Motor neuron (in vitro differentiated cells): ENCODE measurements at places on chromosomes 3 and 15. TPM values are rescaled to one million over a fixed set of nuclear protein-coding genes. Genes with fewer than 3 reads are reported as not detected.

The ITIH1 gene
- total RNA-seq: 0.38 and 0.50 TPM in 2 replicates

The C2CD4A gene
- total RNA-seq: 0.15 and 0.50 TPM in 2 replicates

The ANKRD34C gene
- total RNA-seq: 0.10 TPM in 1 of 2 replicates, not detected in the other

The CPN2 gene
- total RNA-seq: 0.47 and 0.73 TPM in 2 replicates

The GRK7 gene
- 0.05 and 0.13 TPM in 2 replicates for total RNA-seq

The AMIGO3 gene
- total RNA-seq: 2.8 and 3.3 TPM in 2 replicates

The CFAP161 gene
- total RNA-seq: 0.14 and 0.19 TPM in 2 replicates

The GOLGA8T gene
- total RNA-seq: 0.51 TPM in 1 of 2 replicates, not detected in the other

The COLQ gene
- total RNA-seq: 1.6 and 2.8 TPM in 2 replicates

The RAB6B gene
- 31.5 and 32.8 TPM in 2 replicates for total RNA-seq

The CYP1A1 gene
- 0.73 and 0.83 TPM in 2 replicates for total RNA-seq

The RPS17 gene
- total RNA-seq: 5,439 and 5,525 TPM in 2 replicates

The CPEB1 gene
- 8.1 and 8.3 TPM in 2 replicates for total RNA-seq

The ZNF774 gene
- 3.3 and 3.9 TPM in 2 replicates for total RNA-seq

The DLEC1 gene
- total RNA-seq: 0.60 and 1.1 TPM in 2 replicates

The CD276 gene
- total RNA-seq: 46.5 TPM in 2 replicates

The SLC6A1 gene
- 0.94 and 3.9 TPM in 2 replicates for total RNA-seq

The ACP3 gene
- 0.05 and 0.06 TPM in 2 replicates for total RNA-seq

The EPHB1 gene
- total RNA-seq: 16.0 and 16.4 TPM in 2 replicates

The SLC38A3 gene
- total RNA-seq: 2.3 and 4.3 TPM in 2 replicates

The GABRB3 gene
- 0.21 TPM in 1 of 2 replicates, not detected in the other for total RNA-seq

The GOLGA8G gene
- total RNA-seq: 0.05 and 0.47 TPM in 2 replicates

The HRG gene
- 0.27 and 0.31 TPM in 2 replicates for total RNA-seq

The SAMD7 gene
- not detected in 2 replicates for total RNA-seq

The NDUFAF3 gene
- total RNA-seq: 58.5 and 59.4 TPM in 2 replicates

The SLC28A2 gene
- 0.95 and 1.5 TPM in 2 replicates for total RNA-seq
